ENCODE measurements at places on chromosomes 4 and X. TPM values are rescaled to one million over a fixed set of nuclear protein-coding genes. Genes with fewer than 3 reads are reported as not detected.

GRCh38 chrX:155329293-155329692, 5.1 kb downstream of the CLIC2 start:
- DNase-seq: no peak

GRCh38 chr4:109472343-109472761, 38.7 kb downstream of the SEC24B start:
- no peak for DNase-seq

The MAGEA1 gene
- not detected for polyA plus RNA-seq

The PAGE2B gene
- not detected for polyA plus RNA-seq

All from right lung (tissue), 10 donors.